ENCODE measurements at places on chromosomes 1 and 21.

DNA sequence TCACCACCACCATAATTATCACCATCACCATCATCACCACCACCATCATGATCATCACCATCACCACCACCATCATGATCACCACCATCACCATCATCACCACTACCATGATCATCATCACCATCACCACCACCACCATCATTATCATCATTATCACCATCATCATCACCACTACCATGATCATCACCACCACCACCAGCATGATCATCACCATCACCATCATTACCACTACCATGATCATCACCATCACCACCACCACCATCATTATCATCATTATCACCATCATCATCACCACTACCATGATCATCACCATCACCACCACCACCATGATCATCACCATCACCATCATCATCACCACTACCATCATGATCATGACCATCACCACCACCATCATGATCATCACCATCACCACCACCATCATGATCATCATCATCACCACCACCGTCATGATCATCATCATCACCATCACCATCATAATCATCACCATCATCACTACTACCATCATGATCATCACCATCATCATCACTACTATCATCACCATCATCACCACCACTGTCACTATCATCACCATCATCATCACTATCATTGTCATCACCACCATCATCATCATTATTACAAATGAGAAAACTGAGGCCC, 60.2 kb downstream of the TRABD2B start:
- DNase-seq: no peak

DNA sequence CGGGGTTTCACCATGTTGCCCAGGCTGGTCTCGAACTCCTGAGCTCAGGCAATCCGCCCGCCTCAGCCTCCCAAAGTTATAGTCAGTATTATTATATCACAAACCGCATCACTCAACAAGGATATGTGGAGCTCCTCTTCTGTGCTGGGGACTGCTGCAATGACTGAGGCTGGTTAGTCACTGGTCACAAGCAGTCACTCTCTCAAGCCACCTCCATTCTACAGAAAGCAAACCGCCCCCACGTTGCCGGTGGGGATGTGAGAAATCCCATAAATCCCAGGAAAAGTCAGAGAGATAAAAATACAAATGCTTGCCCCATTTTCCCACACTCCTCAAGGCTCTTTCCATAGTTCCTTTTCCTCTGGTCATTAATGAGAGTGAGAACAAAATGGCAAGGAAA, 155.7 kb downstream of the ADSS2 start:
- DNase-seq: no peak

DNA sequence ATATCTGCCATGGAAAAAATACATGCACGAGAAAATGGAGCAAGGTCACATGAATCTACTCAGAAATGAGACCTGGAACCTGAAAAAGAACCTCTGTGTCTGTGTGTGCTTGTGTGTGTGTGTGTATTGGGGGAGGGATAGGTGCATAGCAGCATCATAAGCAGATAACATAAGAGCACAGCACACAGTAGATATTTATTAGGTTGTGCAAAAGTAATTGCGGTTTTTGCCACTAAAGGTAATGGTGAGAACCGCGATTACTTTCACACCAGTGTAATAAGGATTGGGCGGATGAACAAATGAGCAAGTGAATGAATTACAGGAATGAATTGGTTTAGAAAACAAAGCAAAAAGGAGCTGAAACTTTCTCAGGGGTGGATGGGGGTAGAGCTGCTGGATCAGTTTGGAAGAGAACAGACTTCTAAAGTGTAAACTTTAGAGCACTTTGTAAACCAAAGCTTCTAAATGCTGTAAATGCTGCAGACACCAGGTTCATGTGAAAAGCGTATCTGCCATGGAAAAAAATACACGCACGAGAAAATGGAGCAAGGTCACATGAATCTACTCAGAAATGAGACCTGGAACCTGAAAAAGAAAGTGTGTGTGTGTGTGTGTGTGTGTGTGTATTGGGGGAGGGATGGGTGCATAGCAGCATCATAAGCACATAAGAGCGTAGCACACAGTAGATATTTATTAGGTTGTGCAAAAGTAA, 156.9 kb downstream of the TOMM20 start:
- DNase-seq: no peak

DNA sequence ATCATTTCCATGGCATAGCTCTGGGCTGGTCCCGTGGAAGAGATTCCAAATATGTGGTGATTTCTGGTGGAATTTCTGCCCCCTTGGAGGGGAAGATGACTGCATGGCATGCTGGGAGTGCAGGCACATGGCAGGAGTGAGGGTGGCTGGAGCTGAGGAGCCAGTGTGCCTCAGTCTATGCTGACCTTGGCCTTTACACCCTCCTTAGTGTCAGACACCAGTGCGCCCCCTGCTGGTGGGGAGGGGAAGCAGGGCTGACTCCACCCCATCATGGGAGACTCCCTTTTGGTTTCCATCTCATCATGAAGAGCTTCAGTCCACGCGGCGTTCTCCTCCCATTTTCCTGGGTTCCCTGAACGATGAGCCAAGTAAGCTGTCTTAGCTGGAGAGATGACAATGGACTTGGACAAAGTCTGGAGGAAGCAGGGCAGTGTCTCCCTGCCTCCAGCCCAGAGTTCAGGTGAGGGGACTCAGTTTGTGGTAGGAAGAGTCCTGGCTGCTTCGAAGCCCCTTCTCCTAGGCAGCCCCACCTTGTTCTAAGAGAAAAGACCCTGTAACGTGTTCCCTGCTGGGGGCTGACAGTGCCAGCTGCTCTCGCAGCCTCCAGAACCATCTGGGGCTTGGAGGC, 10.3 kb downstream of the ALX3 start:
- DNase-seq: peak; percentile 31

DNA sequence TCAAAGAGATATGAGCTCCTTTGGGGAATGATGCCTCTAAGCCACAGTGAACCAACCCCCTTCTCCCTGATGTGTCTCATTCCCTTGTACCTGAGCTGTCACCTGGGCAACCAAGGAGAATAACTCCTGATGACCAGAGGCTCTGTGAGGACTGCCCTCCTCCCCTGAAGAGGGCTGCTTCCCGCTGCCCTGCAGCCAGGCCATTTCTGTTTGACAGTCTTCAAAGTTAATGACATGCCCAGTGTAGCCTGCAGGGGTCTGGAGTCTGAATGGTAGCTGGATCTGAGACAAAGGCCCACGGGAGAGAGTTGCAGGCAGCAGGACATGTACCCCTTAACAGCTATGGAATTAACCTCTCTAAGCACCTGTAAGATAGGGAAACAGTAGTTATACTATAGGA, 3.4 kb upstream of the SLFNL1 start:
- DNase-seq: no peak

DNA sequence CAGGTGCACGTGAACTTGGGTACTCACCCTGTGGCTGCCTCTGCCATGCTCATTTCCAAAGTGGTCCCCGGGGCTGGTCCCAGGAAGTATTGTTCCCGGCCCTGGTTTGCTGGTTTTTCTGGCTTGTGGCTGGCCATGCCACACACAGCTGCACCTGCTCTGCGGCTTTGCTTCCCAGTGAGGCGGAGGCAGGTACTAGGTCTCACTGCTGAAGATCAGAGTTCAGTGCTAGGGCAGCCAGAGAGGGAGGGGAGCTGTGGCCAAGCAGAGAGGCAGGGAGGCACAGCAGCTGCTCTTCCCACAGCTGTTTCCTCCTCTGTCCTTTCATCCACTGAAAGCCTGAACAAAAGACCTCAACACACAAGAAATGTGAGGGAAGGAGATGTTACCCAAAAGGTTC, 30.5 kb downstream of the ENO1 start:
- DNase-seq: no peak

GRCh38 chr1:155255243-155256007, at the start of gene ENTREP3:
Gene ENTREP3, minus strand, starts transcription at chr1:155255483. Its CDS starts 606 bp downstream, at chr1:155254877.
- DNase-seq: peak; percentile 92

DNA sequence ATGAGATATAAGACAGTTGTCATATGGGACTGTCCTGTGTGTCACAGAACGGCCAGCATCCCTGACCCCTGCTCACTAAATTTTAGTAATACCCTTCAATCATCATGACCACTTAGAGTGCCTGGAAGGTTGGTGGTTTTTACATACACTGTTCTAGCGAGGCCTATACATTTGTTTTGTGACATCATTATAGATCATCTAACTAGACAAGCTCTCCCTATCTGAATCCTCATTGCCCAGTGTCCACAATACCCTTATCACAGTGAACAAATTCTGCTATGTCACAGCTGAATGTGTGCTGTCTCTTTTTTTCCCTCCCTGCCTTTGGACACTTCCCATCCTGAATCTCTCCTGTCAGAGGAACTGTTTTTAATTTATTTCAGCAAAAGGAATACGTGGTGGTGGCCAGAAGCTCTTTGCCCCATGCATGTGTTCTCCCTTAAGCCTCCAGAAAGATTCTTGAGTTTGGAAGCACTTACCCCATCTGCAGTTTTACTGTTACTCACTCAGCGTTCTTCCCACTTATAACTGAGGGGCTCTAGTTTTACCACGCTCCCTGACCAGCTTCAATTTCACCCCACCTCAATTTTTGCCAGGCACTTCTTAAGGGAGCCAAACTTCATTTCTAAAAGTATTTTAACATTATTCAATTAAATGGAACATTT, 70.3 kb downstream of the OLFML2B start:
- no peak for DNase-seq

GRCh38 chr1:21308330-21308729, 18.1 kb upstream of the ECE1 start:
- DNase-seq: no peak

- DNase-seq: no peak
Observed at GRCh38 chr1:119314001-119314796, 54.4 kb upstream of the HAO2 start.

- DNase-seq: no peak
Observed at GRCh38 chr1:225603538-225604354, 49.2 kb downstream of the ENAH start.

DNA sequence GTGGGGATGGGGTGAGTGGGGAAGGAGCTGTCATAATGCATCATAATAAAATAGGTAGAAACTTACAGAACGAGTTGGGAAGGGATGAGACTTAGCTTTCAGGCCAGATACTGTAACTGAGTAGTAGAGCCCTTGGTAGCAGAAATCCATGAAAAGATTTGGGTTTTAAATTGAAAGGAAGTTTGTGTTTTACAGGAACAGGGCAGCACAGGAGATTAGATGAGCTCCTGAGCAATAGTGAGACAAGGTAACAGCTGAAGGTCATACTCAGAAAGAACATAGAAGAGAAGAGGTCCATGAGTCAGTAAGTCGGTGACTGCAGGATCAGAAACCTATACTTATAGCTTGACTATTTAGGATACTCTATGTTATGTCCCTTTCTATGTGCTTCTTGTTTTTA, 7.3 kb downstream of the MAP10 start:
- no peak for DNase-seq

DNA sequence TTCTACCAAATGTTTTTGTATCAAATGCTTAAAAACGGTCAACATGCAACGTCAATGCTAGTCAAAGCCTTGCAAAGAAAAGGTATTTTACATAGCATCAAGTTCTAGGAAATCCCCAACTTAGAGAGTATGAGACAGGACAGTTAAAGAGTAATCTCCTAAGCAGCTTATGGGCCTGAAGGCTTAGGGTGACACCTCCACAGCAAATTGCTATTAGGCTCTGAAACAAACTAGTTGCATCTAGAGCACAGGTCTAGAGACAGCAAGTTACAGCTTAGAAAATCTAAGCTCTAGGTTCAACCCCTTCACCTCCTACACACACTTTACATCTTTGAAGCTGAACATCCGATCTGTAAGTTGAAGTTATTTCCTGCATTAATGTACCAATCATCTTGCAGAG, 13.7 kb downstream of the PABPC4 start:
- no peak for DNase-seq
